ENCODE measurements at places on chromosomes 11 and 22. TPM values are rescaled to one million over a fixed set of nuclear protein-coding genes. Genes with fewer than 3 reads are reported as not detected.

The GTSE1 gene
- 8.2 TPM for total RNA-seq

The FOLR3 gene
- total RNA-seq = not detected

The NAALADL1 gene
- total RNA-seq = not detected

The KDM4E gene
- total RNA-seq = not detected

The ZBTB16 gene
- 0.54 TPM for total RNA-seq
